ENCODE measurements at places on chromosomes 3 and 15. TPM values are rescaled to one million over a fixed set of nuclear protein-coding genes. Genes with fewer than 3 reads are reported as not detected.

The LRRC2 gene
- not detected for total RNA-seq

The CEMIP gene
- total RNA-seq: 0.14 TPM

The ST6GAL1 gene
- total RNA-seq: 11.5 TPM

The CDCP1 gene
- total RNA-seq: 180 TPM

The RYR3 gene
- total RNA-seq: not detected

The SLC6A6 gene
- 4.6 TPM for total RNA-seq

GRCh38 chr15:51128701-51129100 lies 34.0 kb upstream of the TNFAIP8L3 start:
- DNase-seq: no peak
- H3K4me3 ChIP-seq: no peak overlapping the region
- H3K27ac ChIP-seq: no peak overlapping the region

GRCh38 chr3:11953778-11954177 lies 50.4 kb upstream of the SYN2 start:
- no peaks in the 10 kb centered on the region for H3K36me3 ChIP-seq
- peaks cover 30% of the 10 kb centered on the region for H3K27me3 ChIP-seq
- DNase-seq: no peak
- H3K27ac ChIP-seq: no peak overlapping the region
- H3K4me3 ChIP-seq: no peak overlapping the region

- no peaks in the 10 kb centered on the region for H3K36me3 ChIP-seq
- H3K27ac ChIP-seq: no peak overlapping the region
- H3K27me3 ChIP-seq: peaks cover 29% of the 10 kb centered on the region
- H3K4me3 ChIP-seq: no peak overlapping the region
- no peak for DNase-seq
These were observed 117.1 kb downstream of the MTHFS start for GRCh38 chr15:79779746-79780145.

DNA sequence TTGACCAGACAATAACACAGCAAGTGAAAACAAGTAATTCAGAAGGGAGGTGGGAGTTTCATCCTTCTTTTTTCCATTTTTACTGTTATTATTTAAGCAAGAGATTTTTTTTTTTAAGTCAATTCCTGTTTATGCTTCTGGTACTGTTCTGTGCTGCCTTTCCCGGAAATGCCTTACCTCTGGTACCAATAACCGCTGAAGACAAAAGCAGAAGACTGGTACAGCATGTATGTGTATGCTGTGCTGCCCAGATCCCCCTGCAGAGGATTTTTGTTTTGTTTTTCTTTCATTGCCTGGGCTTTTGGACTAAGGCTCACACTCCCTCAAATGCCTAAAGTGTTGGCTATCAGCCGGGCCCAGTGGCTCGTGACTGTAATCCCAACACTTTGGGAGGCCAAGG lies 21.3 kb upstream of the SRGAP3 start:
- H3K4me1 ChIP-seq: no peaks in the 10 kb centered on the region
- H3K27ac ChIP-seq: no peak overlapping the region
- H3K36me3 ChIP-seq: no peaks in the 10 kb centered on the region

- no peaks in the 10 kb centered on the region for H3K4me1 ChIP-seq
- no peak for DNase-seq
- no peaks in the 10 kb centered on the region for H3K36me3 ChIP-seq
- peaks cover 21% of the 10 kb centered on the region for H3K27me3 ChIP-seq
- no peak overlapping the region for H3K4me3 ChIP-seq
These were observed 17.6 kb downstream of the MUC13 start for GRCh38 chr3:124916837-124917409.

DNA sequence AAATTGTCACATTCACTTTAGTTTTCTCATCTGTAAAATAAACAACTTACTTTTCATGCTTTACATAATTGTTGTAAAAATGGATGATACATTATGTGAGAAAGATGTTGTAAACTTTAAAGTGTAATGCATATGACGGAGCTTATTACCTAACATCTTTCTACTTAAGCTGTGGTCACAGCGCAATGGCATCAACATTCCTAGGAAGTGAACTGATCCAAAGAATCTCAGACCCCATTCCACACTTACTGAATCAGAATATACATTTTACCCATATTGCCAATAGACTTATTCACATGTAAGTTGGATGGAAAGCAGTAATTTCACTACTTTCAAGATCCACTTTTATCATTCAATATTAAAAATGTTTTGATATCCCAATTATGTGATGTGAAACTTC lies 497.5 kb downstream of the FGF12 start:
- no peak overlapping the region for H3K4me3 ChIP-seq
- H3K27ac ChIP-seq: no peak overlapping the region
- H3K4me1 ChIP-seq: no peaks in the 10 kb centered on the region
- DNase-seq: peak; percentile 22

DNA sequence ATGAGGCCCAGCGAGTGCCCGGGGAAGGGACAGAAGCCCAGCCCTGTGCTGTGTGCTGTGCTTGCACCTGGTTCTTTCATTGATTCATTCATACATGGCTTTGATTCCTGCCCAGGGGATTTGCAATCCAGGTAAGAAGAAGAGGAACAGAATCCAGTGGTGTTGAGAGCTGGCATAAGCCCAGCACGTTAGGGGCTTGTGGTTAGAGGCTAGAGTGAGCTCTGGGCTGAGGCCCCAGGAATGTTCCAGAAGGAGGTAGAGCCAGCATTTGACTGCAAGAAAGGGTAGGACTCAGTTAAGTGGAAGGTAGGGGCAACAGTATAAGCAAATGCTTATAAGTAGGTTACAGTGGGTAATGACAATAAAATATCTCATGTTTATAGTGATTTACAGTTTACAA lies 2.3 kb downstream of the VWA5B2 start:
- H3K4me1 ChIP-seq: peaks cover 12% of the 10 kb centered on the region
- no peak overlapping the region for H3K27ac ChIP-seq
- no peak for DNase-seq
- H3K36me3 ChIP-seq: no peaks in the 10 kb centered on the region
- H3K4me3 ChIP-seq: peak overlapping the region; percentile 11

DNA sequence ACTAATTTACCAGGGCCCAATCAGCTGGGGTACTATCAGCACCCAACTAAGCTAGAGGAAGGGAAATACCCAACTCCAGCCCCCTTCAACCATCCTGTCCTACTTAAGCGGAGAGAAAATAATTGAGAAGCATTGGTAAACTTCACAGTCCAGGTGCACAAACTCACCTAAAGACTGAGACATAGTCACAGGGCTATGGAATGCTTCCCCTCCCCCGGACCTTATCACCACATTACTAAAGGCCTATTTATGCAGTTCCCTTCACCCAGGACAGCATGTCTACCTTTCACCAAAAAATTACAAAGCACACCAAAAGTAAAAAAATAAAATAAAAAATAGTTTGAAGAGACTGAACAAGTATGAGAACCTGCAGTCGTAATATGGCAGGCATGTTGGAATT lies 47.9 kb downstream of the HOMER2 start:
- H3K27ac ChIP-seq: no peak overlapping the region
- no peak overlapping the region for H3K4me3 ChIP-seq
- DNase-seq: no peak
- H3K27me3 ChIP-seq: peaks cover 11% of the 10 kb centered on the region

GRCh38 chr3:110734524-110734923 lies 337.1 kb upstream of the NECTIN3 start:
- no peaks in the 10 kb centered on the region for H3K4me1 ChIP-seq
- H3K36me3 ChIP-seq: no peaks in the 10 kb centered on the region
- no peak for DNase-seq
- no peak overlapping the region for H3K27ac ChIP-seq
- H3K27me3 ChIP-seq: no peaks in the 10 kb centered on the region

- peak; percentile 57 for DNase-seq
- peaks cover 33% of the 10 kb centered on the region for H3K4me1 ChIP-seq
- H3K27me3 ChIP-seq: no peaks in the 10 kb centered on the region
- peak overlapping the region; percentile 91 for H3K27ac ChIP-seq
- H3K4me3 ChIP-seq: peak overlapping the region; percentile 68
- H3K36me3 ChIP-seq: no peaks in the 10 kb centered on the region
These were observed 155.6 kb downstream of the TIGIT start for GRCh38 chr3:114449271-114450007.

DNA sequence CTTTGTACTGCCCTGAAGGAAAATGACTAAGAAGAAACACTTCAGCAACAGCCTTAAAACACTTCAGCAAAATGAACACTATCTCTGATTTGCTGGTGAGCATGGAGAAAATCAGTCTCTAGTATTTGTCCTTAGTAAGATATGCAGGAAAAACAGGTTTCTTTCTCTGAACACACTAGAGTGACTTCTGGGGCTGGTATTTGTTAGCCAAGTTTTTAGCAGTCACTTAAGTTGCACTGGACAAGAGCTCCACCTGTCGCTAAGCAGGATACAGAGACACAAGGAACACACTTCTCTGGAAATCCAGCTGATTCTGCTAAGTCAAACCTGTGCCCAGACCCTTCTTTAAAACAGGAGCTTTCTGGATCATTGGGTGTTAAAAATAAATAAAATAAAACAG lies 65.3 kb downstream of the CHAC1 start:
- H3K4me3 ChIP-seq: no peak overlapping the region
- H3K27ac ChIP-seq: no peak overlapping the region
- peaks cover 62% of the 10 kb centered on the region for H3K36me3 ChIP-seq
- H3K4me1 ChIP-seq: peaks cover 6% of the 10 kb centered on the region

GRCh38 chr3:147389717-147390116 lies 16.6 kb downstream of the ZIC4 start:
- no peaks in the 10 kb centered on the region for H3K36me3 ChIP-seq
- no peak overlapping the region for H3K27ac ChIP-seq
- no peak overlapping the region for H3K4me3 ChIP-seq
- no peak for DNase-seq
- H3K4me1 ChIP-seq: no peaks in the 10 kb centered on the region

Measured in MCF 10A (cell line).